D341Med (cell line): ENCODE measurements at places on chromosomes 1 and 21.

GRCh38 chr1:29583727-29584126 is 347.4 kb downstream of the PTPRU start:
- no peak for DNase-seq

DNA sequence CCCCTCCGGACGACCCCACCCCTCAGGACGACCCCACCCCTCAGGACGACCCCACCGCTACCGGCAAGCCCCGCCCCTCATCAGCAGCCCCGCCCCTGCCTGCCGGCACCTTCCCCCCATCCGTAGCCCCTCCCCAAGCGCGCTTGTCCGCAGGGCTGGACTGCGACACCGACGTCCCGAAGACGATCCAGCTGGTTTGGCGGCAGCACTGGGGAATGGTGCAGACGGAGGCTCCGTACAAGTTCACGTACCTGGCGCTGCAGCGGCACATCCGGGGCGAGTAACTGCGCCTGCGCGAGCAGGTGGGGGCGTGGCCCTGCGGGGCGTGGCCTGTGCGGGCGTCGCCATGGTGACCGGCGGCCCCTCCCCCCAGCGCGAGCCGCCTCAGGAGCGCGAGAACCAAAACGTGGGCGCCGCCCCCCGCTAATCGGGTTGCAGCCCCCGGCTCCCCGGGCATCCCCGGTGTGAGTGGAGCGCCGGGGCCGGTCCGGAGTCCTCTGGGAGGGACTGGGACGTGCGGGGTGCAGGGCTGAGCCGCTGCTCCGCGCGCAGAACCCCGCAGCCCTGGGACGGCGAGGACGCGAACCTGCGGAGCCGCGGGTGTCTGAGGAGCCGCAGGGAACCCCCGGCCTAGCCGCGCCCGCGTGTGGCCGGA is 4.9 kb downstream of the RNF223 start:
- peak; percentile 95 for DNase-seq

DNA sequence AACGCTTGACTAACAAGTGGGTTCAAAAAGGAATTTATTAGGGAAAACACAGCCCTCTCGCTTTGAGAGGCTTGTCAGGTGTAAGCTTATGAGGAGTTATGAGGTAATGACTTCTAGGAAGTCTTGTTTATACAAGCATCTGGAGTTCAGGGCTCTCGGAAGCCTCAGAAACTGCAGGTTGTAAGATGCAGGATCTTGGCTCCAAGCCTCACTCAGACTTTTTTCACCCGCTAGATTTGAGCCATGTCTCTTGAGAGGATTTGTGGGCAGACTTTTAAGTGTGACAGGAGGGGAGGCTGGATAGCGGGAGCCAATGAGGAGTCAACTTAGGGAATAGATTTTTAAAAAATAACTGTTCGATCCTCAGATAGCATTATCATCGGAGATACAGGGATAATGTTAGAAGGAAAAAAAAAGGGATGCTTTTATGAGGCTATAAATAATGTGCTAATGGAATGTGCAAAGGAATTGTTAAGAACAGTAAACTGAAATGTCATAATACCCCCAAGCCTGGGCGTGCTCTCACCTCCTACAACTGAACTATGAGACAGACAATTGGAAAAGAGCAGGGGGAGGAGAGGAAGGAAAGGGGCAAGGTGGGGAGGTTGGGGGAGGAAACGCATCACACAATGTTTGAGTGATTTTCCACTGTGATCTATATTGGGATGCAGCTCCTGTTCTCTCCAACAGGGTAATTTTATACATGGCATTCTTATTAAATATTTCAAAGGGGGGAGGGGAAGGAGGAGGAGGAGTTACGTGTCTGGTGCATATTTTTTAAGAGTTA is 107.4 kb upstream of the ESRRG start:
- no peak for DNase-seq

GRCh38 chr1:162004441-162004950 is 19.2 kb downstream of the OLFML2B start:
- no peak for DNase-seq

GRCh38 chr1:63157085-63157484 is 165.3 kb upstream of the FOXD3 start:
- DNase-seq = no peak

- DNase-seq = no peak
Observed at GRCh38 chr1:119981986-119982815, 85.9 kb upstream of the ADAM30 start.

- no peak for DNase-seq
Observed at GRCh38 chr1:6112690-6113005, 67.0 kb downstream of the KCNAB2 start.

- no peak for DNase-seq
Observed at GRCh38 chr21:41680444-41681347, 86.2 kb downstream of the RIPK4 start.

- no peak for DNase-seq
Observed at GRCh38 chr1:38776466-38777065, 83.0 kb downstream of the RRAGC start.

- DNase-seq = no peak
Observed at GRCh38 chr1:220819467-220820026, 32.8 kb downstream of the MTARC1 start.

- DNase-seq = no peak
Observed at GRCh38 chr1:74592580-74593355, 80.4 kb upstream of the LRRC53 start.

- DNase-seq = no peak
Observed at GRCh38 chr1:197145446-197146024, 934 bp downstream of the ASPM start.

GRCh38 chr1:192445839-192446489 is 129.2 kb downstream of the RGS21 start:
- DNase-seq = no peak

DNA sequence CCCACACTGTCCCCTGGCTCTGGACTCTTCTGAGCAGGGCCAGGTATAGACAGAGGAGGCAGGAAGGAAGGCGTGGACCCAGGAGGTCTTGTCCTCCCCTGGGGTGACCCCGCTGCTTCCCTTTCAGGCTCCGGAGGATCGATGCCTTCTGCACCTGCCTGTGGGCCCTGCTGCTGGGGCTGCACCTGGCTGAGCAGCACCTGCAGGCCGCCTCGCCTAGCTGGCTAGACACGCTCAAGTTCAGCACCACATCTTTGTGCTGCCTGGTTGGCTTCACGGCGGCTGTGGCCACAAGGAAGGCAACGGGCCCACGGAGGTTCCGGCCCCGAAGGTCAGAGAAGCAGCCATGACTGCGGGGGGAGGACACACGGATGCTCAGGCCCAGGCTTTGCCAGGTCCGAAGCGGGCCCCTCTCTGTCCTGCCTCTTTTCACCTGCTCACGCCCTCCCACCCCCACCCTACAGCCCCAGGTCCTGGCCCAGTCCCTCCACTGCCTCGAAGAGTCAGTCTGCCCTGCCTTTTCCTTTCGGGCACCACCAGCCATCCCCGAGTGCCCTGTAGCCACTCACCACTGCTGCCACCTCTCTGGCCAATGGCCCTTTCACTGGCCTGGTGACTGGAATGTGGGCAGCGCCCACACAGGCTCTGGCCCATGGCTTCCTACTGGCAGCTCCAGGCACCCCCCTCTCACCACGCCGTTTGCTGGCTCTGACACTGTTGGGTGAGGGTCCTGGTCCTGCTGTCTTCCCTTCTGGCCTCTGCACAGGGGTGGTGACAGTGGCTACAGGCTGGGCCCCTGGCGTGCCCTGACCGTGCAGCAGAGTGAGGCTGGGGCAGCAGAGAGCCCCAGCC is 13.5 kb downstream of the TMEM201 start:
- DNase-seq = no peak

DNA sequence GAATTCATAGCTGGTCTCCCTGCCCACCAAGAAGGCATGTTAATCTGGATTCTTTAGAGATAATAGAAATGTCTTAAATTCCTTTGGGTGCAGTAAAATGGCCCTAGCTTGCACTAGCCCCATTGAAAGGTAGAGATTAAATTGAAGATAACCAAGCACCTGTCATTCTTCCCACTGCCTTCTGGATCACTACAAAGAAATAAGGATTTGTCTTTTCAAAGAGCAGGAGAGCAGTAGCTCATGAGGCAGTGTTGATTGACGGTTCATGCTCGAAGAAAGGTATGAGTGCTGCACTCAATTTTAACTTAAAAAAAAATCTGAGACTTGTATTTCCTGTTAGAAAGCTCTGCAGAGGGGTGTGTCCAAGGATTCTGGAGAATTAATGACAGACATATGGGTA is 74.9 kb upstream of the F3 start:
- no peak for DNase-seq

DNA sequence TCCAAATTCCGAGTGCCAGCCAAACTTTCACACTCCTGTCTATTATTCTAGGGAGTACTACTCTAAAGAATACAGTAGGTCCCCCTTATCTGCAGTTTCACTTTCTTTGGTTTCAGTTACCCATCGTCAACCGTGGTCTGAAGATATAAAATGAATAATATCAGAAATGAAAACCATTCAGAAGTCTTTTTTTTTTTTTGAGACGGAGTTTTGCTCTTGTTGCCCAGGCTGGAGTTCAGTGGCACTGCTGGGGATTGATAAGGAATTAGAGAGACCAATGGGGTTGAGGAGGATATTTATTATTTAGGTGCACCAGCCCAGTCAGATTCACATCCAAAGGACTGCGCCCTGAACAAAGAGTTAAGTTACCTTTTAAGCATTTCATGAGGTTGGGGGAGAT is 52.9 kb upstream of the SRSF10 start:
- DNase-seq = no peak

DNA sequence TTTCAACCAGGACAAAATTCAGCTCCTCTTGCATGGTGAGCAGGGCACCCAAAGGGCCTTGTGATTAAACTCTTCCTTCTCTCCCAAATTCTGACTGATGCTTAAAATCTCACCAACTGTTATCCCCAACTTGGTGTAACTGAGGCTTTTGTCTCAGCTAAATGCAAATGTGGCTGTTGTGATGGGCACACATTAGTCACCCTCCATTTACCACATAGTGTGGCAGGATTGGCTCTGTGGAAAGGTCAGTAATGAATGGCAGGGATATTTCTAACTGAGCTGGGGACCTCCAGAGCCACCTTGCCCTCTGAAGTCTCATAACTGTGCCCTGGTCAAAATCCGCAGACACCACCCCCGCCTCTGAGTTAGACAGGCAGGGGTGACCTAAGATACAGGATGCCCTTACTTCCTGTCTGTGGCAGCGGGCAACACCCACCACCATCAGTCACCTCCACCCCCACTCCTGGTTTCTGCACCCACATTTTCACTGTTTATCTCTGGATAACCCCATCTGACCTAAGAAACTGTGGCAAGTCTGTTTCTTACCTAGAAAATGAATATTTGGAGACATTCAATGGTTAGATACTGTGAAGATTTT is 25.4 kb upstream of the RGS16 start:
- DNase-seq = no peak

GRCh38 chr1:38341694-38342093 is 295.1 kb upstream of the POU3F1 start:
- no peak for DNase-seq

- no peak for DNase-seq
Observed at GRCh38 chr1:167509587-167509986, 8.7 kb downstream of the CD247 start.

DNA sequence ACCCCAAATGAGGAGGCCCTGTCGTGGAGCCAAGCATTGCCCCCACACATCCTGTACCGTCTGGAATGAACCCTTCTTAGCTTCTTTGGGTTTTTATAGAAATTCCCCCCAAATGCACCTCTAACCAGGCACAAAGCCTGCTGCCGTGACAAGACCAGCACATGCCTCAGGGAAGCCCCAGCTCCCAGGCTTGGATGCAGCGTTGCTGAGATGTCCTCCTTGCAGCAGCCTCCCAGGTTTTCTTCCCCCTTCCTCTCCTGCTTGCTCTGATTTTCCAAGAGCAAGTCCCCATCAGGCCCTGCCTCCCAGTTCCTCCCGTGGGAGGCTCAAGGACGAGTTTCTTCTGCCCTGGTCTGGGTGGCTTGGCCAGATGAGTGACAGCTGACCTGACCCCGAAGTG is 119.0 kb upstream of the VAMP3 start:
- no peak for DNase-seq

- no peak for DNase-seq
Observed at GRCh38 chr1:15283526-15283925, 36.5 kb downstream of the FHAD1 start.

DNA sequence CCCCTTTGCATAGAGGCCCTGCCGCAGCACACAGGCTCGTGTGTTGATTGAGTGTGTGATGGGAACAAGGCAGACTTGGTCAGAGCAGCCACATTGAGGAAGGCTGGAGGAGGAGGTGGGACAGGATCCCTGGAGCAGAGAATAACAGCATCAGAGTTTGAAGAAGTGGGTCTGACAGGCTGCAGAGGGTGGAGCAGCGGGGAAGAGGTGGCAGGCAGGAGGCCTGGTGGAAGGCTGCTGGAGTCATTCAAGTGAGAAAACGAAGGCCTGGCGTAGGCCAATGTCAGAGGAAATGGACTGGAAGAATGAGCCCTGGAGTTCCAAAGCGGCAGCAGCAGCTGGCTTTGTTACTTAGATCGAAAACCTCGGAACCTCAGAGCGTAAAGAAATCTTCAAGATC is 115.0 kb upstream of the GRIK3 start:
- no peak for DNase-seq

GRCh38 chr21:29384683-29385359 is 86.1 kb downstream of the BACH1 start:
- DNase-seq = no peak

- DNase-seq = no peak
Observed at GRCh38 chr21:30211071-30211470, 4.8 kb downstream of the CLDN8 start.

DNA sequence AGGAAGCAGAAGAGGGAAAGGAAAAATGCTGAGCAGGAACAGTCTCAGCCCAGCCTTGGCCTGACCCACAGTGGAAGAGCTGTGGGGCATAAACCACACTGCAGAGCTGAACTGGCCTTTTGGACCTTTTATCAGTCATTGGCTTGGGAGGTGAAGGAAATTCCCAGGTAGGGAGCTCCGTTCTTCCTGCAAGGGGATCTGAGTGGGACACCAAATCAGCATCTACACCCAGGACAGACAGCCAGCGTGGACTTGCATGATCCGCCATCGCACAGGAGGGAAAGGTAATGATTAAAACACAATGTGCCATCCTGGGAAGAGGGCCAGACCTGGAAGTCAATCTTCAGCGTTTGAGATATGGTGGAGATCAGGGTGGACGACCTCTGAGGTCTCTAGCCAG is 1.2 kb upstream of the MTFR1L start:
- DNase-seq = no peak
